ENCODE measurements at places on chromosomes 16 and 17.

DNA sequence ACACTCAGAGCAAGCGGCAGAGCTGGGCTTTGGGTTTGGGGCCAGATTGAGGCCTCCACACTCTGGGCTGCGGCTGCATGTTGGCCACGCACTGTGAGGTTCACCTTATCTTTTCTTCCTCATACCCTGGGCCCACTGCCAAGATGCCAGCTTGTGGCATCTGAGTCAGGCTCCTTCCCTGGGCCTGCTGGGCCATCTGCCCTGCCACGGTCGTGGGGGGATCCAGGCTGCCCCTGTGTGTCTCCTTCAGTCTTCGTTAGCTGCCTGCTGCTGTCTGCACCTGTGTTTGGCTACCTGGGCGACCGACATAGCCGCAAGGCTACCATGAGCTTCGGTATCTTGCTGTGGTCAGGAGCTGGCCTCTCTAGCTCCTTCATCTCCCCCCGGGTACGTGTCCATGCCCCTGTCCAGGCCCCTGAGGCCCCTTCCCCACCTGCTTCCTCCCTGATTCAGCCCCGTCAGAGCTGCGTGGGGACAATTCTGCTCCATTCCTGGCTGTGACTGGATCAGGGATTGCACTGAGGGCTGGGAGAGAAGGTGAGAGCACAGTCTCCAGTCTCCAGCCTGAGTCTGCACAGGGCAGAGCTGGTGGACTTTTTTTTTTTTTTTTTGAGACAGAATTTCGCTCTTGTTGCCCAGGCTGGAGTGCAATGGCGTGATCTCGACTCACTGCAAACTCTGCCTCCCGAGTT, 11.2 kb downstream of the SPNS3 start:
- DNase-seq: no peak

GRCh38 chr17:48747445-48748363, 19.2 kb upstream of the HOXB13 start:
- DNase-seq: peak; percentile 65

DNA sequence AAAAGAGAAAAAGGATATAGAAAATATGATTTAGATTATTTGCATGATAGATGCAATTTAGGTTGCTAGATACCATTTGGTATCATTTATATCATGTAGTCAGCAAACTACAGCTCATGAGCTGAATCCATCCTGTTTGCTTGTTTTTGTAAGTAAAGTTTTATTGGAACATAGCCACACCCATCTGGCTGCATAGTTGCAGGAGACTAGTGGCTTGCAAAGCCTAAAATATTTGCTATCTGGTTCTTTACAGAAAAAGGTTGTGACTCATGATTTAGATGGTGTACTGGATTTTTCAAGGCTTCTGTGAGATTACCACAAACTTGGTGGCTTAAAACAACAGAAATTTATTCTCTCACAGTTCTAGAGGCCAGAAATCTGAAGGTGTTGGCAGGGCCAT, 49.9 kb downstream of the MAP2K4 start:
- no peak for DNase-seq

DNA sequence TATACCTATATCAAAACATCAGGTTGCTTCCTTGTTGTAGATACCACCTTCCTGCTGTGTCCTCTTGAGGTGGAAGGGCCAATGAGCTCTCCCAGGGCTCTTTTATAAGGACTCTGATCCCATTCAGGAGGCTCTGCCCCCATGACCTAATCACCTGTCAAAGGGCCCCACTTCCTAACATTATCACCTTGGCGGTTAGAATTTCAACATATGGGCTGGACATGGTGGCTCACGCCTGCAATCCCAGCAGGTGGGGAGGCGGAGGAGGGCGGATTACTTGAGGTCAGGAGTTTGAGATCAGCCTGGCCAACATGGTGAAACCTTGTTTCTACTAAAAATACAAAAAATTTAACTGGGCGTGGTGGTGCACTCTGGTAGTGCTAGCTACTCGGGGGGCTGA, 86.4 kb downstream of the HAPSTR1 start:
- peak; percentile 49 for DNase-seq

DNA sequence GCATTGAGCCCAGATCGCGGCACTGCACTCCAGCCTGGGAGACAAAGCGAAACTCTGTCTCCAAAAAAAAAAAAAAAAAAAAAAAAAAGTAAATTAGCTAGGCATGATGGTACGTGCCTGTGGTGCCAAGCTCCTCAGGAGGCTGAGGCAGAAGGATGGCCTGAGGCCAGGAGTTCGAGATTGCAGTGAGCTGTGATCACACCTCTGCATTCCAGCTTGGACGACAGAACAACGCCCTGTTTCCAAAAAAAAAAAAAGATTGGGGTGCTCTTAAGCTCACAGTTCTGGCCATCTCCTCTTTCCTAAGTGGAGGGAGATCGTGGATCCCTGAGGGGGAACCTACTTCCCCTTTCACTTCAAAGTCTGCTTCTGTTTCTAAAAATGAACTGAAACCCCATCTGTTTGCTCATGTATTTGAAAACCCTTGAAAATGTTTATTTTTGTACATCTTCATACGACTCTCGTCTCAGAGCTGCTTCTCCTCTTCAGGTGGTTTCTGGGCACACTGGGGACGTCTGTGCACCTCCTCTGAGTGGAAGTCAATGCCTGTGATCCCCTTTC, 138.8 kb downstream of the PRKCA start:
- DNase-seq: no peak

- DNase-seq: no peak
Observed at GRCh38 chr17:40801157-40801556, 1.4 kb upstream of the KRT28 start.

- DNase-seq: no peak
Observed at GRCh38 chr17:74807441-74807840, 31.3 kb upstream of the NAT9 start.
